ENCODE measurements at places on chromosomes 2 and 18.

DNA sequence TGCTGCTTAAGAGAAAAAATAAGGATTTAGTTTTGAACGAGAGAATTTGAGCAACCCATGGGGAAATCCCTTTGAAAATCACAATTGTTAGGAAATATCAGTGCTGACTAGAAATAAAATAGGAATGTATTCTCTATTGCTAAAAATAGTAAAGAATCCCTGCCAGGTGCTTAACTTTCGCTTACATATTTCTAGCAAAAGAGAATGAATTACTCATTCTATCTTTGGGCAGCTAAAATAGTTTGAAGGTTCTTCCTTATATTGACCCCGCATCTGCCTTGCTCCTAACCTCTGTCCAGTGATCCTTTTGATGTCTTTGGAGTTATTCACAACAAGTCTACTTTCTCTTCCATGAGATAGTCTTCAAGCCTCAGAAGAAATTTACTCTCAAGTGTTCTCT lies 103.8 kb downstream of the PLCL1 start:
- no peak for DNase-seq

DNA sequence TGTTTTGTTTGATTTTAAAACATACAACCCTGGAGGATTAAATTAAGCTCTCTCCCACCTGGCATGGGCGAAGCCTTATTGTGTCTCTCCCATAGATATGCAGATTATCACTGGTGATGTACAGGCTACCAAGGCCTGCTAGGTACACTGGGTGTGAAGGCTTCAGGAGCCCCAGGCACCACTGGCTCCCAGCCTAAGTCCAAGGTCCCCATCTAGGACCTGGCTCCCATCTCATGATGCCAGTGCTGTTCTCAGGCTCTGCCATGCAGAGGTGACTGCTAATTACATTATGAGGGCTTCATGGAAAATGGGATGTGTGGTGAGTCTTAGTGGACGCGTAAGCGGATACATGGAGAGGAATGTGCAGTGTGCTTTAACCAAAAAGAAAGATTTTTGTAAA lies 201.2 kb upstream of the KLHL29 start:
- DNase-seq = no peak

DNA sequence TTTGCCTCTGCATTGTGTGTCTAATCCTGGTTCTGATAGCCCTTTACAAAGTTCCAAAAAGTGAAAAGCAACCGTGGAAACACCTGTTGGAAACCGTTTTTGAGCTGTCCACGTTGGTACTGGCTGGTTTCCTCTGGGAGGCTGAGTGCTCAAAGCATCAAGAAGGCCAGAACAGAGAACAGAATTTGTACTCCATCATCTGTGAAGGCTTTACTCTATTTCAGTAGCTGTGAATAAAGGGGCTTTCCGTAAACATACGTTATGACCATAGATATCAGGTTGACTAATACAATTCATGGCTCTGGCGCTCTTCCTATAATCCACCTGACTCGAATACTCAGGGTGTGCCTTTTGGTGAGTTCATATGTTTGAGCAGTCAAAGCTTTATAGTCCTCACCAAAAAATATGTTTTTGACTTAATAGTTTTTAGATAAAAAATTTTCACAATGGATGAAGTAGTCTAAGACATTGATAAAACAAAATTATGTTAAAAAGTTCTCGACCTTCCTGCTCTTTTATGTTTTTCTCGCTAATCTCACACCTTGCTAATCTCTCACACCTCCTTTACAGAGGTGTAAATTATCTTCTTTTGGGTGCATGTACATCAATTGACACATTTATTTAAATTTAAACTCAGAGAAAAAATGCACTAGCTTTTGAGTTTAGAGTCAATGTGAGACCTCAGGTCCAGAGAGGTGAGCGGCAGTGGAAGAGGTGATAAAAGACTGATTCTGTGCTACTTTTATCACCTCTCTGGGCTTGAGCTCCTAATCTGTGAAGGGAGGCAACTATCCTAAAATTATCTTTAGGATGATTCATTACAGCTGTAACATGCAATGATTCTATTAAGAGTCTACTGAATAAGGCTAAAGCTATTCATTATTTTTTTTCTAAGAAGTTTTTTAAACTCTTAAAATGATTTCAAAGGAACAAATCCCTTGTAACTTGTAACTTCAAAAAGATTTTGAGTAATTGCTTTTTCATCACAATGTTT lies 65.3 kb downstream of the CXCR4 start:
- no peak for DNase-seq

DNA sequence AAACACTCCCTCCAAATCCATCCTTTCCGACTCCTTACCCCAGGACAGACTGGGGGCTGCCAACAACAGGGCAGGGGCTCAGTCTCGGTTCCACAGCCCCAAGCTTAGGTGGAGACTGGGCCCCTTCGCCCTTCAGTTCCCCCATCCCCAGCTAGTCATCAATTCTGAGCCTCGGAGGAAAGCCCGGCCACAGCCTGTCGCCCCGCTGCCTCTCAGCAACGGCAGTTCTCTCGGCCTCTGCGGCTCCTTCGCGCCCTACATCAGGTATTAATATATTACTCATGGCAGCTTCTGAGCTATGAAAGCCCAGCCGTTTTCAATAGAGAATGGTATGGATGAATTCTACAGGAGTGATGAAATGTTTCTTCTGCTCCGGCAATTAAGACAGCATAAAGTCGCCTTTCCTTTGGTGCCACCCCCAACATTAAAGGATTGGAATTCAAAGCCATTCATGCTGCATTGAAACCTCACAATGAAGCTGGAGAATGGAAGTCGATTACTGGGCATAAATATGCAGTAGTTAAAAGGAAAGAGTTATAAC lies 2.8 kb downstream of the HDAC4 start:
- no peak for DNase-seq

- DNase-seq = no peak
Measured at GRCh38 chr18:51184091-51184457, 13.4 kb downstream of the MEX3C start.

DNA sequence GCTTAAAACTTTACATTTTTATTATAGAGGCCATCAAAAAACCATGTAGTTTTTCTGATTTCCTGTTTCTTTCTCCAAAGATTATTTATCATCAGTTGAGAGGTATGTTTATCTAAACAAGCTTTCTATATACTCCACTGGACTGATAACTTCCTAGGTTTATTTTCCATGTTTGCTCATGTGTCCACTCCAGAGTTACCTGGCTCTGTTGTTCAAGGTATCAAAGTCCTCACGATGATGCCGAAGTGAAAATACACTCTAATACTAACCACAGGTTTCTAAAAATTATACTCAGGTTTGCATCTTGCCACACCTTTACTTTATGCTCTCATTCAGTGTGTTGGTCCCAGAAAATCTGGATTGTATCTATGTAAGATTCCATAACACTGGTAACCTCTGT lies 287.9 kb upstream of the GULP1 start:
- no peak for DNase-seq

DNA sequence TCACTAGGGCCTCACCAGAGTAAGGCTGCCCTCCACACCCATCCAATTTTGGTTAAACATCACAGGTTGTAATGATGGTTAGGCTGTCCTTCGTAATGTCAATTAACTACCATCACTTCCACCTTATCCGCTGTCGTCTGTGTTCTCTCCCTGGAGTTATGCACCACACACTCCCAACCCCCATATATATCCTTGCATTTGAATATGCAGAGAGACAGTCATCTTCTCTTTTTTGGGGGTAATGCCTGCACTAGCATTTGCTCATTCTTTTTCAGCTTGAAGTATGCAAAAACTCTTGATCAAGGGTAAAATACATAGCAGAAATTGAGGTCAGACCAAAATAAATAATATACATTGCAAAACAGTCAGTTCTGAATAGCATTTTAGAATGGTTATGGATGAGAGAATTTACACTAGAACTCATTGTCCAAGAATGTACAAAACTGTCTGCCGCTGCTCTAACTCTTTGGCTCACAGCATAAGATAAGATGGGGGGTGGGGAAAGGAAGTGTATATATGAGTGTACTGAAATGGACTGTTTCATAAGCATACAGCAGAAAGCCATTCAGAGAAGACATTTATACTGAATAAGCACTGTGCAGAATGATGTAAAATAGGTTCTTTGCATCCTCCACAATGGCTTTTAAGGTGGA lies 397.8 kb upstream of the CHST9 start:
- DNase-seq = no peak

GRCh38 chr2:237806334-237806733 lies 7.8 kb downstream of the RBM44 start:
- DNase-seq = no peak

DNA sequence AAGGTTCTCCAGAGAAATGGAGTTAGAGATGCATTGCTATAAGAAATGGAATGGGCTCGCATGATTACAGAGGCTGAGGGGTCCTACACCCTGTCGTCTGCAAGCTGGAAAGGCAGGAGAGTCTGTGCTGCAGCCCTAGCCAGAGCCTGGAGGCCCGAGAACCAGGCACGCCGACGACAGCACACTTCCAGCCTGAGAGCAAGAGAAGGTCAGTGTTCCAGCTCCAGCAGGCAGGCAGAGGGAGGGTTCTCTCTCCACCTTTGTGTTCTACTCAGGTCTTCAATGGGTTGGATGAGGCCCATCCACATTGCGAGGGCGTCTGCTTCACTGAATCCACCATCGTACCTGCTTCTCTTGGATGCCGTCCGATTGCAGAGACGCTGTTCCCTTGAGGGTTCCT lies 177.6 kb upstream of the HDAC4 start:
- no peak for DNase-seq

DNA sequence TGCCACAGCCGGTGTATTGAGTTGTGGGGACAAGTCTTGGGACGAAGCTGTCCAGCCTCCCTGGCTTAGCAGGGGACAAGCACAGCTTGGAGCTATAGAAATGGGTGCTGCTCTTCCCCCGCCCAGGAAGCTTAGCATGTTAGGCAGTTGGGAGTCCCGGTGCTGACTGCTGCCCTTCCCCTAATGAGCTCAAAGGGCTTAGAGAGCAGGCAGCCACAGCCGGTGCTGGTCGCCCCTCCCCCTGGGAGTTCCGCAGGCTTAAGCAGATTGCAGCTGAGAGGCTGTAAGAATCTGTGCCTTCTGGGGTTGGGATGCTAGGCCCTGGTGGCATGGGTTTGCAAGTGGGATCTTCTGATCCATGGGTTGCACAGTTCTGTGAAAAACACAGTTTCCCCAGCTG lies 237.3 kb downstream of the DCDC2C start:
- DNase-seq = no peak
